Stimulated activated CD8-positive, alpha-beta memory T cell treated with anti-CD3 and anti-CD28 coated beads, Interleukin-12 subunit alpha, Interleukin-12 subunit beta, amount 100 ng/mL, for 1 hour (primary cell): ENCODE measurements at places on chromosomes 12 and 14.

- DNase-seq: no peak
Observed at GRCh38 chr14:69701291-69701690, 65.7 kb upstream of the SRSF5 start.

GRCh38 chr12:34607520-34608195 lies 585.4 kb downstream of the ALG10 start:
- DNase-seq: no peak

GRCh38 chr12:22287776-22288621 lies 46.5 kb downstream of the ST8SIA1 start:
- DNase-seq: no peak

DNA sequence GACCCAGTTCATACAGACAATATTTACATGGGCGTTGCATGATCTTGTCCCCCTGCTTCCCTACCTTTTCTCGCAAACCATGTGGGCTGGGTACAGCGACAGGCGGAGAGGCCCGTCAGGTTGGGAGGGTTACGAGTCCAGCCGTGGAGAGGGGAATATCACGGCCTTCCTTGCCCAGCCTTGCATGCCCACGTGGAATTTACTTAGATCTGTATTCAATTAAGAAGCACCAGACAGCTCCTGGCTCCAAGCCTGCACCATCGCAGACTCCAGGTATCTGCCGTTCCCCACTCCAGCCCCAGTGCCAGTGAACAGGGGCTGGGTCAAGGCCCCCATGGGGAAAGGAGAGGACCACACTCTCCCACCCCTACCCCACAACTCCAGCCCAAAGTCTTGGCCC lies 29.8 kb downstream of the BCL11B start:
- DNase-seq: no peak

DNA sequence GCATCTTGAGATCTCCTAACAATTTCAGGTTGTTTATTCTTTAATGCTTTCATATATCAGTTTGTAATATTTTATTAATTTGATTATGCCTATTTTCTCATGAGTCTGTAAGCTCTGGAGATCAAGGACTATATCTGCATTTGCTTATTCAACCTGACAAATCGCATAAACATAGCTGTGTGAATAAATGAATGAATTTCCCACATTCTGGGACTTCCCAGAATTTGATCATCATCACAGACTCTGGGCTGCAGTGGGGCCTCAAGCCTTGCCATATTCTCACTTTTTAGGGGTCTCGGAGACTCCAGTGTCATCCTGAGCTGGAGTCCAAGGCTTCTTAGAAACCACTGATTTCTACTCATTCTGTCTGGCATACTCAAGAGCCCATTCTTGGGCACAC lies 180.5 kb downstream of the DAD1 start:
- no peak for DNase-seq

- no peak for DNase-seq
Observed at GRCh38 chr14:61963926-61964325, 201.7 kb downstream of the SNAPC1 start.

GRCh38 chr12:122852336-122853275 lies 17.3 kb downstream of the HIP1R start:
- no peak for DNase-seq

- DNase-seq: no peak
Observed at GRCh38 chr12:130960058-130960457, 6.4 kb downstream of the ADGRD1 start.

DNA sequence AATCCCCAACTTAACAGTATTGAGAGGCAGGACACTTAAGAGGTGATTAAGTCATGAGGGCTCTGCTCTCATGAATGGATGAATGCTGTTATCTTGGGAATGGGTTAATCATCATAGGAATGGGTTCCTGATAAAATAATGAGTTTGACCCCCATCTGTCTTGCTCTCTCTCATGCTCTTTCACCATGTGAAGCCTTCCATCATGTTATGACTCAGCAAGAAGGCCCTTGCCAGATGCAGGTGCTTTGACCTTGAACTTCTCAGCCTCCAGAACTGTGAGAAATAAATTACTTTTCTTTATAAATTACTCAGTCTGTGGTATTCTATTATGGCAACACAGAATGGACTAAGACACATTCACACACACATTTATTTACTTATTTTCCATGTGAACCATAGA lies 89.0 kb upstream of the PPM1H start:
- DNase-seq: no peak

- no peak for DNase-seq
Observed at GRCh38 chr12:32558903-32559302, 120.2 kb upstream of the DNM1L start.

DNA sequence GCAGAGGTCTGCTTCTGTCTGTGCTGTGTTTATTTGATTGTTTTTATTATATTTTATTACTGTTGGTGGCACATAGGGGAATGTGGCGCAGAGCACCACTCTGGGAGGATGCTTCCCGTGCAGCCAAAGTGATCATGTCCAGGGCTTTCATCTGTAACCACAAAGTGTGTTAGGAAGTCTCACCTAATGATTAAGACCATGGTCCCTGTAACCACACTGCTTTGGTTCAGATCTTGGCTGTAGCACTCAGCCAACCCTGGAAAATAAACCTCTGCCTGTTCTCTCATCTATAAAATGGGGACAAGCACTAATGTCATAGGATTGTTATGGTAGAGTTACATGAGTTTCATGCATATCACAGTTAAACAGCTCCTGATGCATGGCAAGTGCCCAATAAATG lies 1.9 kb downstream of the RESF1 start:
- DNase-seq: no peak

DNA sequence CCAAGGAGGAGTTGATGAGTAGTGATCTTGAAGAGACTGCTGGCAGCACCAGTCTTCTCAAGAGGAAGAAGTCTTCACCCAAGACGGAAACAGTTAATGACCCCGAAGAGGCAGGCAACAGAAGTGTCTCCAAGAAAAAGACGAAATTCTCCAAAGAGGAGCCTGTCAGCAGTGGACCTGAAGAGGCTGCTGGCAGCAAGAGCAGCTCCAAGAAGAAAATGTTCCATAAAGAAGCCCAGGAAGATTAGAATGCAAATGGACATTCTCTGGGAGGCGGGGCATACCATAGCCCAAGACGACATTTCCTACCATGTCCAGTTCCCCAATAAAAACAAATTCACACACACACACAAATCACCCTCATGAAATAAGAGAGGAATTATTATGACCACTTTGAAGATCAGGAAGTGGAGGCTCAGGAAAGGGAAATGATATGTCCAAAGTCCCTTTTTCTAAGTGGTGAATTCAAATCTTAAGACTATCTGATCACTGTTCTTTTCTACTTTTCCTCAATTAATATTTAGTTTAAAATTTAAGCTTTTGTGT lies 131.8 kb downstream of the PAWR start:
- DNase-seq: no peak

GRCh38 chr12:41942354-41942753 lies 202.3 kb downstream of the GXYLT1 start:
- DNase-seq: no peak

DNA sequence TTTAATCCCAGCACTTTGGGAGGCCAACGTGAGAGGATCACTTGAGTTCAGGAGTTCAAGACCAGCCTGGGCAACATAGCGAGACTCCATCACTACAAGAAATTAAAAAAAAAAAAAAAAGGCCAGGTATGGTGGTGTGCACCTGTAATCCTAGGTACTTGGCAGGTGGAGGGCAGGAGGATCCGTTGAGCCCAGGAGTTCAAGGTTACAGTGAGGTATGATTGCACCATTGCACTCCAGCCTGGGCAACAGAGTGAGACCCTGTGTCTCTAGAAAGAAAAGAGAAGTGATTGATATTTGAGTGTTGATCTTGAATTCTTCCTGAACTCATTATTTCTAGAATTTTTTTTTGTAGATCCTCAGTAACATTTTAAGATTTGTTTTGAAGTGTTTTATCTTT lies 59.4 kb downstream of the ADIPOR2 start:
- DNase-seq: no peak

DNA sequence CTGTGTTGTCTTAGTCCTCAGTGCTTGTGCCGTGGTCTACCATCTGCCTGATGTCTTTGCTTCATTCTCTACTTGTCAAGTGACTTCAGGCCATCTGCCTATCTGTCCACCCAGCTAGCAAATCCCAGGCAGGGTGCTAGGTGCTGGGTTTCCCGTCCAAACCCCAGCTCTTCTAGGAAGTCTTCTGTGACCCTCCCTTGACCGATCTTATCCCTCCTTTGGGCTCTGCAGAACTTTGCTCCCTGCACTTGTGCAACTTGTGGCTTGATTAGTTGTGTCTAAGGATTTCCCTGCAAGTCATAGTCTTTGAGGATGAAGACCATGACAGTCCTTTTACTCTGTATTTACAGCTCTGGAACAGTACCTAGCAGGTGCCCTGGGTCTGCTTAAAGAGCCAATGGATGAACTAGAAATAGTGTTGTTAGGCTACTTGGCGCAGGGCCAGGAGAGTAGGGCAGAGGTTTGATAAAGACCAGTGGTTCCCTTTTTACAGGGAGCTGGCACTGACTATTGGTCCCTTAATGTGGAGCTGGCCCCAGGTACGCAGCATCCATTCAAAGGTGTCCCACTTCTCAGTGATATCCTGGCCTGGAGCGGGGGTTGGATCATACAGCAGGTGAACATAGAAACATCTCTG lies 60.1 kb downstream of the ADCK1 start:
- DNase-seq: no peak
